ENCODE measurements at places on chromosomes 12 and 14. TPM values are rescaled to one million over a fixed set of nuclear protein-coding genes. Genes with fewer than 3 reads are reported as not detected.

- H3K27me3 ChIP-seq = no peaks in the 10 kb centered on the region
- no peak overlapping the region for H3K4me3 ChIP-seq
- no peaks in the 10 kb centered on the region for H3K36me3 ChIP-seq
- no peak overlapping the region for H3K27ac ChIP-seq
- H3K4me1 ChIP-seq = no peaks in the 10 kb centered on the region
These were observed 264.0 kb downstream of the VRK1 start for GRCh38 chr14:97061198-97061597.

Gene FZD10
- total RNA-seq = not detected

DNA sequence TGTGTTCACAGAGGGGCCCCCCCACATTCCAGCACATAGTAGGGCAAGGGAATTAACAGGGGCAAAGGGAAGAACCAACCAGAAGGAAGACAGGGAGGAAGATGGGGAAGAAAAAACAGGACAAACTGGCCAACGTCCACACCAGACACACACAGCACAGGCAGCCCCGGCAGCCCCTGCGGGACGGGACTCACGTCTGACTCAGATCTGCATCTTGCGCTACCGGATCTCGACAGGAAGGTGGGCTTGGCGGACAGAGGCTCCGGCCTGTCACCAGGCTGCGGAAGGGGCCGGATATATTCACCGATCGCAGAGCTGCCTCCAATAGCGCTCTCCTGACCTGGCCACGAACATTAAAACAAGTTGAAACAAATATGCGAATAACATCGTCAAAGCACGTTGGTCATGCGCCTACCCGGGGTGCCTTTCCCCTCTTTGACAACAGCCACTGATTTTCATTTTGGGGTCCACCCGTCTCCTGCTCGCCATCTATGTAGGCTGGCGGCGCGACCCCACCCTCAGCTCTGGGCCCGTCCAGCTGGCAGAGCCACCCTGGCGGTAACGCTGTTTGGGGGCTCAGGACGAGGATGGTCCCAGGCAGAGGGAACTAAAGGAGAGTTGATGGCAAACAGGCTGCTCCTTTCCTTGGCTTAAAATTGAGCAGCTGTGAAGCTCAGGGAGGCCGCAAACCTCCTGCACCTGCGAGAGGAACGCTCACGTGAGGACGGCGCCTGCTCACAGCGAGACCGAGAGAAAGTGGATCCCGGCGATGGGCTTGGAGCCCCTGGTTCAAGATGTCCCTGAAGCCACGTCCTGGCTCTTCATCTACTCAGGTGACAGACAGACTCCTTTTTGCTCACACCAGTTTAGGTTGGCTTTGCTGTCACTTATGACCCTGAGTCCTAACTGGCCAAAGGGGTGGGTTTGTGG, 113.6 kb downstream of the PIWIL1 start:
- no peaks in the 10 kb centered on the region for H3K27me3 ChIP-seq
- DNase-seq = no peak
- H3K27ac ChIP-seq = no peak overlapping the region

GRCh38 chr14:65224799-65225198, 122.5 kb upstream of the MAX start:
- H3K27ac ChIP-seq = peak overlapping the region; percentile 48
- DNase-seq = no peak
- H3K4me1 ChIP-seq = peaks cover 48% of the 10 kb centered on the region
- no peaks in the 10 kb centered on the region for H3K36me3 ChIP-seq
- no peak overlapping the region for H3K4me3 ChIP-seq

- peak overlapping the region; percentile 87 for H3K4me3 ChIP-seq
- H3K4me1 ChIP-seq = peaks cover 22% of the 10 kb centered on the region
- no peaks in the 10 kb centered on the region for H3K36me3 ChIP-seq
- no peaks in the 10 kb centered on the region for H3K27me3 ChIP-seq
- peak overlapping the region; percentile 27 for H3K27ac ChIP-seq
These were observed 325 bp upstream of the CLIP1 start for GRCh38 chr12:122422730-122423257.

GRCh38 chr12:42023733-42024494, 120.8 kb downstream of the GXYLT1 start:
- peak; percentile 21 for DNase-seq
- H3K4me3 ChIP-seq = no peak overlapping the region
- peaks cover 4% of the 10 kb centered on the region for H3K4me1 ChIP-seq

- no peaks in the 10 kb centered on the region for H3K27me3 ChIP-seq
- no peak overlapping the region for H3K4me3 ChIP-seq
- DNase-seq = no peak
- peaks cover 20% of the 10 kb centered on the region for H3K4me1 ChIP-seq
- no peak overlapping the region for H3K27ac ChIP-seq
These were observed 14.2 kb upstream of the RIOX1 start for GRCh38 chr14:73476451-73476931.

Gene ADAM21
- total RNA-seq = not detected

DNA sequence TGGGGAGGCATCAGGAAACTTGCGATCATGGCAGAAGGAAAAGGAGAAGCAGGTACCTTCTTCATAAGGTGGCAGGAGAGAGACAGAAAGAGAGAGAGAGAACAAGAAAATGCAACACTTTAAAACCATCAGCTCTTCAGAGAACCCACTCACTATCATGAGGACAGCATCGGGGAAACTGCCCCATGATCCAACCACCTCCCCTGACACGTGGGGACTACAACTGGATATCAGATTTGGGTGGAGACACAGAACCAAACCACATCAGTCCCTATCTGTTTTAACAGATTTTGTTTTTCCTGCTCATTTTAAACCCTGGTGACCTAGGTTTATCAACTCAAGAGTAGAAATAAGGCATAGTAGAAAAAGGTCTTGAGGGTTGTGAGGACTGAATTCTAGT, 210.1 kb upstream of the PLXNC1 start:
- H3K27ac ChIP-seq = no peak overlapping the region
- no peak for DNase-seq
- no peaks in the 10 kb centered on the region for H3K4me1 ChIP-seq
- H3K27me3 ChIP-seq = no peaks in the 10 kb centered on the region

Gene GALNT9
- not detected for total RNA-seq

- H3K27ac ChIP-seq = no peak overlapping the region
- peaks cover 51% of the 10 kb centered on the region for H3K4me1 ChIP-seq
- no peaks in the 10 kb centered on the region for H3K27me3 ChIP-seq
- DNase-seq = no peak
These were observed 40.4 kb downstream of the ERH start for GRCh38 chr14:69357544-69358200.

DNA sequence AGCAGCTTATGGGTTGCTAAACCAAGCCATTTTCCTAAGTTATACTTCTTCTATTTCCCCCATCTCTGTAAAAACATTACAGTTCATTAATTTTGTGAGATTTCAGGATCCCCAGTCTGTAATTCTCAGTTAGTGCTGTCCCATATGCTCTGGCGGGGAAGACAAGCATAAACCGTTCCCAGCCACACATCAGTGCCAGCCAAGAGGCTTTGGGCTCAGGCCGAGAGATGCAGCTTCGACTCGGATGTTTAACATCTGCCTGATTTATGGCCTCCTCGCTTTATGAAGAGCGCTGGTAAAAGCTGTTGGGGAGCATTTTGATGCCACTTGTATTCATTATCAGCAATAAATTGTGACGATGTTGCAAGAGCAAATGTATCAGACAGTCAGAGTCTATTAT, 349.1 kb upstream of the CCDC196 start:
- H3K36me3 ChIP-seq = no peaks in the 10 kb centered on the region
- no peaks in the 10 kb centered on the region for H3K27me3 ChIP-seq
- H3K27ac ChIP-seq = no peak overlapping the region
- H3K4me1 ChIP-seq = peaks cover 12% of the 10 kb centered on the region
- H3K4me3 ChIP-seq = no peak overlapping the region

GRCh38 chr12:40225984-40226602, 1.3 kb downstream of the LRRK2 start:
- peak; percentile 85 for DNase-seq
- peaks cover 17% of the 10 kb centered on the region for H3K27me3 ChIP-seq
- peaks cover 9% of the 10 kb centered on the region for H3K4me1 ChIP-seq
- H3K4me3 ChIP-seq = peak overlapping the region; percentile 23
- H3K36me3 ChIP-seq = no peaks in the 10 kb centered on the region

DNA sequence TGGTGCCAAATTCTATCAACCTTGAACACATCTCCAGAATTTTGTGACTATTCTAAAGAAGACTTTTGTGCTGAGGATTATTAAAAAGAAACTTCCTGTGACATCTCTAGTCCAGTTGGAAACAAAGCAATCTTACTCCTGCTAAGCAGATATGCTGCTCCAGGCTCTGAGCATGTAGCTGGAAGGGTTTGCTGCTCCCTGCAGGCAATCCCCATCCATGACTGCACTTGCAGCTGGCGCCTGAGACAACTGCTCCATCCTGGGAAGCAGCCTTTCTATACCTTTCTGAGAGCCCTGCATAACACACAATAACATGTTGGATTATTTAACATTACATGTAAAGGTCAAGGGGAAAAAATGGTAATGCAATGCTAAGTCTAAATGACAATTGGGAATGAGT, 105.1 kb downstream of the NDUFA12 start:
- H3K4me1 ChIP-seq = no peaks in the 10 kb centered on the region
- DNase-seq = no peak
- H3K36me3 ChIP-seq = no peaks in the 10 kb centered on the region
- no peak overlapping the region for H3K4me3 ChIP-seq
- no peak overlapping the region for H3K27ac ChIP-seq

DNA sequence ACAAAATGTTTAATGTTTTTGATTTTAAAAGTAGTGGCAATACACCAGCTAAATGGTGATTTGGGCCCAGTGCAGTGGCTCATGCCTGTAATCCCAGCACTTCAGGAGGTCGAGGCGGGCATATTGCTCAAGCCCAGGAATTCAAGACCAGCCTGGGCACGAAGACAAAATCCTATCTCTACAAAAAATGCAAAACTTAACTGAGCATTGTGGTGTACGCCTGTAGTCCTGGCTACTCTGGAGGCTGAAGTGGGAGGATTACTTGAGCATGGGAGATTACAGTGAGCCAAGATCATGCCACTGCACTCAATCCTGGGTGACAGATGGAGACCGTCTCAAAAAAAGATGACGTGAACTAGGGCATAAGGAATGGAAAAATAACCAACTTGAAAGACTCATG, 4.7 kb downstream of the RPL36AL start:
- no peak overlapping the region for H3K4me3 ChIP-seq
- no peak for DNase-seq
- H3K4me1 ChIP-seq = no peaks in the 10 kb centered on the region
- no peaks in the 10 kb centered on the region for H3K36me3 ChIP-seq

Gene ZC3H14
- total RNA-seq = 37.6 TPM

- no peak overlapping the region for H3K4me3 ChIP-seq
- H3K27ac ChIP-seq = no peak overlapping the region
- H3K27me3 ChIP-seq = no peaks in the 10 kb centered on the region
- no peak for DNase-seq
- H3K4me1 ChIP-seq = no peaks in the 10 kb centered on the region
These were observed 60.3 kb upstream of the KRR1 start for GRCh38 chr12:75571656-75572205.

DNA sequence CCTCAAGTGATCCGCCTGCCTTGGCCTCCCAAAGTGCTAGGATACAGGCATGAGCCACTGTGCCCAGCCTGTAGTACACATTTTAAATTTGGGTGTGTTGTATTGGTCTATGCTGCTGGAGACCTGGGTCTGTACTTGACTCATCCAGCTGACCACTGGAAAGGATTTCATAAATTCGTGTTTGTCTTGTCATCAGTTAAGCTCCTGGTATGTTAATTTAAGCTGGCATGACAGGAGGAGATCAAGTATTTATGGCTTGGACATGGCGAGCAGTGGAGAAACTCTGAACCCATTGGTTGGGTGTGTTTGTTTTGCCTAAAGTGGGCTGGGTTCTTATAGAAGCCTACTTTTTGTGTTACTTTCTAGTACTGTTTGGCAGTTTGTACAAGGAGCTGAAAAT, 24.2 kb downstream of the YY1 start:
- peaks cover 24% of the 10 kb centered on the region for H3K36me3 ChIP-seq
- no peaks in the 10 kb centered on the region for H3K27me3 ChIP-seq
- no peak overlapping the region for H3K4me3 ChIP-seq
- no peak overlapping the region for H3K27ac ChIP-seq

Gene LMNTD1
- not detected for total RNA-seq

Gene CLEC2A
- not detected for total RNA-seq

Gene COL2A1
- total RNA-seq = 0.66 TPM

DNA sequence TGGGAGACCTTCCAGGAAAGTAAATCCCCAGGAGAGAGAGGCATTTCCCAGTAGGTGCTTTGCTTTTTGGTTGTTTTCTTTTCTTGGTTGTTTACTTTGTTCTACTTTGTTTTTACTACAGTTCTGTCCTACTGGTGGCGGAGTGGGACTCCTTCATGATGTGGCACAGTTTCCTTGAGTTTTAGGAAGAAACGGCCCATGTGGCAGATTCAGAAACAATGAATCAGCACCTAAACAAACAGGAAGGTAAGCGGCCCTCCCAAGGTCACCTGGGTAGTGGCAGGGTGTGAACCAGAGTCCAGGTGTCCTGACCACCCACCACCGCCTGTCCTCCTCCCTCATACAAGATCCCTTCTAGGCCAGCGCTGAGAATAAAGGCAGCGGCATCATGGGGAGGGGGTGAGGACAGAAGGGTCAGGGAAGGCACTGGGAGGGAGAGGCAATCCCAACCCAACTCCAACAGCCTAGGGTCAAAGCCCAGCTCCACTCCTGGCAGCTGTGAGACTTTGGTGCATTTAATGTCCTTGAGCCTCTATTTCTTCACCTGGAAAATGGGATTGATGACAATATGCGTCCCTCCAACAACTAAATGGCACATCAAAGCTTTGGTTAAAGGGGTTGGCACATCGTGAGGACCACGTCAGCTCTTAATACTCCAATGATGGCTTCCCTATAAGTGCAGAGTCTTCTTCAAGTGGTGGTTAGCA, 111.5 kb upstream of the BCL2L14 start:
- no peaks in the 10 kb centered on the region for H3K27me3 ChIP-seq
- 0 out of 2 replicates have a peak overlapping the region, but pooled peaks have one; percentile 5 for H3K27ac ChIP-seq
- no peak for DNase-seq
- peaks cover 12% of the 10 kb centered on the region for H3K4me1 ChIP-seq

DNA sequence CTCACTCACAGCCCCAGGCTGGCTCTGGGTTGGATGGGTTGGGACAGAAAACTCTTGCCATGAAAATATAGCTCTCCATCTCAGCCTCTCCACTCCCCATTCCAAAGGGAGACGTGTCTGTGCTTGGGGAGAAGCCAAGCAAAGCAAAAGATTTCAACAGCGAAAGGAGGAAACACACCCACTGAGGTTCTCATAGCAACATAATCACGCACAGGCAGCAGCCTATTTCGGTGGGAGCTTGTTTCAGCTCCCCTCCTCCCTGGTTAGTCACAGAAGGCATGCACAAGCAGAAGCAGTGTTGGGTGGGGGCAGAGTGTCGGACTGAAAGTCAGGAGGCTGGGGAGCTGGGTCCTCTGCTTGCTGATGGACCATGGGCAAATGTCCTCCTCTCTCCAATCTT, 1.9 kb upstream of the PRMT8 start:
- no peaks in the 10 kb centered on the region for H3K36me3 ChIP-seq
- H3K4me3 ChIP-seq = no peak overlapping the region
- H3K4me1 ChIP-seq = no peaks in the 10 kb centered on the region
- H3K27me3 ChIP-seq = peaks cover 2% of the 10 kb centered on the region

Gene TPH2
- not detected for total RNA-seq

Data from GM12878 (cell line).